ENCODE measurements at places on chromosomes 13 and 19.

DNA sequence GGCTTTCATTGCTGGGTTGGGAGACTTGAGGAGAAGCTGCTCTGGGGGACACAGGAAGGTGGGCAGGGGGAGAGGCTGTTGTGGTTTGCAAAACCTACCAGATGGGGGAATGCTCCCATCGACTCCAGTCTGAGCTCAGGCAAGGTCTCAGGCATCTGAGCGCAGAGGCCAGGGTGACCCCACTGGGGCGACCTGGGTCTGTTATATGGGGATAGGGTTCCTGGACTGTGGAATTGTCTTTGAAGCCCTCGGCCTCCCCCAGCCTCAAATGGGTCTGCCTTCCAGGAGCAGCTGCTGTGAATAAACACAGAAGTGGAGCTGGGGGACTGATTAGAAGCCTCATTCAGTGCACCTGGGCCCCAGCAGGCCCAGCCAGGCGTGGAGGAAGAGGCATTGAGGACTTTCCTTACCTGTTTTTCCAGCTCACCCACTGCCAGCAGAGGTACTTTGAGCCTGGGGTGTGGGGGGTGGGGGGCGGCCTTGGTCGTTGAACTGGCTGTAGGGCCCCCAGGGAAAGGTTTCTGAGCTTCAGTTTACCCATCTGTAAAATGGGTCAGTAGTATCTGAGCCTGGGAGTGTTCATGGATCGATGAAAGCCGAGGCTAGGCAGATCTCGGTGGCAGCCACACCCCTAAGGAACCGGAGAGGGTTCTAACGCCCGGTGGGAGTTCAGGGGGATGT is 1.4 kb downstream of the CERS4 start:
- no peak for DNase-seq

DNA sequence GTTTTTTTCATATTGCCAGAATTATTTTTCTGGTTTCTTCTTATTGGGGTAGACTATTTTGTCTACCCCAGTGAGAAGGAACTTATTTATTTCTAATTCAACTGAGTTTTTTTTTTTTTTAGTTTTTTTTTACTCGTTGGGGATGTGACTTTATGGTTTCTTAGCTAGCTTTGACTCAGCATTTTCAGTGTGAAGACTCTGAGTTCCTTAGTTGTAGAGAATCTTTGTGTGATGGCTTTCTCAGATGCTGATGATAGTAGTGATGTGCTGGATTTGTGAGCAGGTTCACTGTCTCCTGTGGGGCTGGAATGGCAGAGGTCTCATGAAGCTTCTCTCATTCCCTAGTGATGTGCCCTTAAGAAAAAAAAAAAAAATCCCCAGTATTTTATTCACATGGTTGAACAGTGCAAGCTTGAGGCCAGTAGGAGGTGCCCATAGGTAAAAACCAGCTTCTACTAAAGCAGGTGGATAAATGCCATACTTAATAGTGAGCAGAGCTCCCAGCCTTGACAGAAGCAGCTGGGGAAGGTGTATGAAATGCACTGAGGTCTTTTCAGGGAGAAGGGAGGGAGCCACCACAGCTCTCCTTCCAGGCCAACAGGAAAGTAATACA is 106.2 kb upstream of the KLF5 start:
- no peak for DNase-seq

DNA sequence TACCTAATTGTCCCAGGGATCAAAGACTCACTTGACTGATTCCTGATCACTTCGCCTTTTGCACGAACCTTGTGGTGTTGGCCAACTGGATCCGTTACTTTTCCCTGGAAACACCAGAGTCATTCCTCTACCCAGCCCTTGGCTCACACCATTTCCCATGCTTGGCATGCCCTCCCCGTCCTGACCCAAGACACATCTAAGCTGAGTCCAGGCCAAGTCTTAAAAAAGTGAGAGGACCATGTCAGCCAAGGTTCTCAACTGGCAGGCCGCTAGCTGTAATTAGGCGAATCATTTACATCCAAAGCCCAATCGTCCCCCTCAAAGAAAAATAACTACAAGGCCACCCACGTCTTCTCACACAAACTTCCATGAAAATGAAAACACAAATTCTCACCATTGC is 11.5 kb downstream of the PLAUR start:
- no peak for DNase-seq

DNA sequence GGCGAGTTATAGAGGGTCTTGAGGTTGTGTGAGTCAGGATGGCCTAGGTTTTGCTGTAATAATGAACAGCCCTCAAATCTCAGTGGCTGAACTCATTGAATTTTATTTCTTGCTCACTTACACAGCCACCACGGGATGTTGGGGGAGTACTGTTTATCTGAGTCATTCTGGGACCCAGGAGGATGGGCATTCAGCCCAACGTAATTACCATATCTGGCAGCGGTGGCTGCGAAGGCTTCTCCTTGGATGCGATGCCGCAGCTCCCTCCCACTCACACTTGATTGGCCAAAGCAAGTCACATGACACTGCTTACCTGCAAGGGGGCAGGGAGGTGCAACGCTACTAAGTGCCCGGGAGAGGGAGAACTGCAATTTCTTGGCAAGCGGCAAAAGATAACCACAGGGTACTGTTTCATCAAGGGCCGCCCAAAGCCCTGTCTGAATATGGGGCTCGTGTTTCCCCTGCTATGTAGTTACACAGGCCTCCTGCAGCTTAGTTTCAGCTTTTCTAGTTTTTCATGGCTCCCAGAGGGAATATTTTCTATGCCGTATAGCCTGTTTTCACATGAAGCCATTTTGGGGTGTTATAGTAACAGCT is 19.9 kb downstream of the ZSWIM9 start:
- DNase-seq = peak; percentile 71

DNA sequence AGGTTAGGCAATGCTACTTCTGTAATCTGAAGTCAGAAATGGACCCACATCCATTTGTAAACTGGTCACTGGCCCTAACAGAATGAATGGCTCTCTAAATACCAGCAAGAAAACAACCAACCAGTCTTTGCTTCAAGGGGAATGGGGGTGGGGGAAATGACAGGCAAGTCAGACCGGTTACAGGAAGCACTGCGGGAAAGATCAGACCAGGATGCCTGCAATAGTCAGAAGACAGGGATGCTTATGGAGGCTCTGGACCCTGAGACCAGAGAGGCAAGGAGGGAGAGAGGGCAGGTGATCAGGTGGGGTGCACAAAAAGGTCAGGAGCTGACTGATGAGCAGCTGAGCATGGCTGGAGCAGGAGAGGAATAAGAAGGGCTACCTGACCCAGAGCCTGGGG is 13.1 kb downstream of the MED26 start:
- no peak for DNase-seq

GRCh38 chr13:35887115-35887666 is 244.0 kb downstream of the DCLK1 start:
- DNase-seq = no peak

GRCh38 chr13:106361621-106362020 is 173.8 kb downstream of the EFNB2 start:
- DNase-seq = no peak

- no peak for DNase-seq
Observed at GRCh38 chr19:37938353-37938752, 31.3 kb downstream of the SIPA1L3 start.

GRCh38 chr19:10173527-10173926 is 21.2 kb downstream of the DNMT1 start:
- DNase-seq = no peak

GRCh38 chr19:48698046-48698445 is 2.3 kb downstream of the FUT2 start:
- no peak for DNase-seq

Data from CD4-positive, alpha-beta T cell treated with Interleukin-6 at 100 ng/mL for 8 hours (primary cell).